Fibroblast of skin of abdomen (primary cell): ENCODE measurements at places on chromosomes 5 and 9.

DNA sequence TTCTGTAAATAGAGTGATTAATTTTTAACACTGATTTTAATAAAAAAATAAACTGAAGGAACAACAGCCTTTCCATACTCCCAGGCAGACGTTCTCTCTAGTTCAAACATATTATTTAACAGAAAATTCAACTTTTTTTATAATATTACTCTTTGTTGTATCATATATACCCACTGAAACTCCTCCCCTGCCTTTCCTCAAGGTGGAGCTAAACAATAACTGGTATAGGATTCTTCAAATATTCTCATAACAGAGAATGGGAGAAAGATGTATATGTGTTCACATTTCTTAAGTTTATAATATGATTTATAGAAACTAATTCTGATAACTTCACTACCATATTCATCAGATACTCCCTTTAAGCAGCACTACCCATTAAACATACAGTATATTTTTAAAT, 83.4 kb downstream of the CYLC2 start:
- no peak for DNase-seq

GRCh38 chr5:78009937-78010527, 233.9 kb upstream of the TBCA start:
- DNase-seq, result peak; percentile 84

GRCh38 chr9:86968258-86968920, 21.1 kb upstream of the GAS1 start:
- DNase-seq, result peak; percentile 78

GRCh38 chr9:116685166-116685565, 1.9 kb upstream of the TRIM32 start:
- DNase-seq, result peak; percentile 12

DNA sequence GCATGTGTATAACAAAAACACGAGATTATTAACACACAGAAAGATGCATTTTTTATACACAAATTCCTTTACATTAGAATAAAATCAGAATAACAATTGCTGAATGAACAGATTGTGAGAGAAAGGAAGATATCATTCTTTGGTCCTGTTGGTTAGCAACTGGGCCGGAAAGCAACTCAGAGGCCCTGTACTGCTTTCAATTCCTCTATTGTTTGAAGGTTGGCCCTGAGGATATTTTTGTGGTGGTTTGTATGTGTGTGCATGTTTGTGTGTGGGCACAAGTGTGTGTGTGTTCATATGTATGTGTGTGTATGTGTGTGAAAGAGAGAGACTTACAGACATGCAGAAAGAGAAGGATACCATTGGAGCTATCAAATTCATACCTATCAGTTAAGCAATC, 356.8 kb upstream of the DMAC1 start:
- no peak for DNase-seq

- no peak for DNase-seq
Observed at GRCh38 chr5:35815089-35815936, 41.4 kb upstream of the IL7R start.

DNA sequence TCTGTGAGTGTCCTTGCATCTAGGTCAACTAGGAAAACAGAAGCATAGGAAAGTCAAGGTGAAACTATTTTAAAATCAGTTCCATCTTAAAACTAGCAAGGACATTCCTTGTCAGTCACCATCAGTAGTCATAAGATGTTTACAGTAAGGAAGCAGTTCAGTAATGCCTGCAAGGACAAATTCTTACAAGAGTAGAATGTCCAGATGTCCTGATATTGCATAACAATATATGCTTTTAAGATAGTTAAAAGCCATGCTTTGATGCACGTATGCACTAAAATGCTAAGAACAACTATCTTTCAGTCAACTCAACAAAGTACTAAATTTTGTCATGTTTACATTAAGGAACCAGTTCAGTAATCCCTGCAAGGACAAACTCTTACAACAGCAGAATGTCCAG, 11.3 kb upstream of the SVEP1 start:
- no peak for DNase-seq

- DNase-seq, result peak; percentile 57
Observed at GRCh38 chr5:54845567-54845941, 139.8 kb downstream of the ESM1 start.

DNA sequence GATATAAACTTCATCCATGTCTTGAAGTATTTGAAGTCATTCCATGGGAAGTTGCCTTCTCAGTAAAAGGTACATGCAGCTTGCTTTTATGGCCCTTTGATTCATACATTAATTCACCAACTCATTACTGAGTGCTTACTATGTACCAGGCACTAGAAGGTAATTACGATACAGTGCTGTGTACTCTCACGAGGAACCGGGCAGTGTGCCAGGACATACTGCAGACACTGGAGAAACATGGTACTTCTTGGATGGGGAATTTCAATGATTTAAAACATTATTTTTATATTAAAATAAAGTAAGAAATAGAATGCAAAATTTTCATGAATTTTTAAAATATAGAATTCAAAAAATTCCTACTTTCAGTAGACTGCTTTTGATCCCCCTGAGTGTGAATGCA, 71.4 kb upstream of the WDR41 start:
- no peak for DNase-seq

GRCh38 chr5:64298586-64298985, 132.9 kb downstream of the RNF180 start:
- no peak for DNase-seq

GRCh38 chr5:94360382-94361130, 257.8 kb downstream of the KIAA0825 start:
- no peak for DNase-seq

GRCh38 chr9:105319202-105319813, 74.9 kb downstream of the SLC44A1 start:
- no peak for DNase-seq

DNA sequence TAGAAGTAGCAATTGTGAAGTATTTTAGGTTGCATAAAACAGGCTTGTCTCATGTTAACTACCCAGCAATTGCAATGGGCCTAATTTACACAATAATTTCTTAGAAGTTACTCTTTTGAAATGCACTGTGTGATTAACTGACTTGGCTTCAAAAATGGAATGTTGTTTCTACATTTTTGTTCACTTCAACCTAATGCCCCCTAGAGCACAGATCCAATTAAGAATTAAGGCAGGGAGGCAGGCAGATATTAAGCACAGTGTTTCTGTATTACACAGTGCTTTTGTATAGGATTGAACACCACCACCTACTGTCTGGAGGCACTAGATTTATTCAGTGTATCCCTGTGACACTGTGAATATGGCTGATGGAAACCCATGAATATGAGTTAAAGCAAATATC, 302.1 kb downstream of the FBXL17 start:
- peak; percentile 29 for DNase-seq

GRCh38 chr5:97162045-97162444, 19.6 kb upstream of the LIX1 start:
- peak; percentile 66 for DNase-seq

DNA sequence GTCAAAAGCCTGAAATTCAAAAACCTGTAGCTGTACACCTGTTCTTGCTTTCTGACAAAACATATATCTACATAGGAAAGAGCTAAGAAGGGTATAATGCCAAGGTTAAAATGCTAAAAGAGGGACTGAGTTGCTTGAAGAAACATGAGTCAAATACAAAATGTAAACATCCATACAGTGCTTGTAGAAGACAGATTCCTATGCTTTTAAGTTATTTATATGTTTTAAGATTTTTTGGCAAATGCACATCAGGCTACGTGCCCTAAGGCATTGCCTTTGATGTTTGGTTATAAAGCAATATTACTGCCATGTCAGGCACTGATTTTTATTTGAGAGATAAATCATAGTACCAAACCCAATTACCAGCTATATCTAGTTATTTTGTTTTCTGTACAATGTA, 269.0 kb downstream of the EDIL3 start:
- no peak for DNase-seq

DNA sequence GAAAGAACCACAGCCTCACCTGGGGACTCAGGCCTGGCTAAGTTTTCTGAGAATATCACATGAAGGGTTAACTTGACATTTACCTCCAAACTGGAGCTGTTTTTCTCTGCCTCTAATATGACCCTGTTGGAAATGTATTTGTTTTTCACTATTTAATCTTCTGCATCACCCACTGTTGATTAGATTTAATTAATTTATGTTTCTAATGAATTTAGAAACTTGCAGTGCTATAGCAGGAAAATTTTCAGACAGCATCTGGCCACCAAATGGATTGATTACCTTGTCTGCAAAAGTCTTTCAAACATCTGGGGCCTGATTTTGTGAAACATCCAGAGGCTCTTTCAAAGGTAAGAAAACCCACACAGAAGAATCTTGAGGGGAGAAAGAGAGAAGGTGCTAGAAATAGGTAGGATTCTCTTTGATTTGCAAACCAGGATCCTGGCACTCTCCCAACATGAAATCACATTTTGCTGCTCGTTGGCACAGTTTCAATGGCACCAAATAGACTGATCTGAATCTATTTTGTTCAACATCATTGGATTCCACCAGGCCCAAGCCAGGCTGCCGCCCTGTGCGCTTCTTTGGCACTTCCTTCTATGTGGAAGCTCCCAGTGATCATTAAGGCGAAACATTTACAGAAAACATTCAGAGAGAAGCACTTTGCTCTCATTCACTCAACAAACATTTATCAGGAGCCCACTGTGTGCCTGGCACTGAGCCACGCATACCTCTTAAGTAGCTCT, 157.3 kb downstream of the PPP2R2B start:
- DNase-seq, result no peak

GRCh38 chr9:37512437-37512836, 26.7 kb downstream of the POLR1E start:
- no peak for DNase-seq

DNA sequence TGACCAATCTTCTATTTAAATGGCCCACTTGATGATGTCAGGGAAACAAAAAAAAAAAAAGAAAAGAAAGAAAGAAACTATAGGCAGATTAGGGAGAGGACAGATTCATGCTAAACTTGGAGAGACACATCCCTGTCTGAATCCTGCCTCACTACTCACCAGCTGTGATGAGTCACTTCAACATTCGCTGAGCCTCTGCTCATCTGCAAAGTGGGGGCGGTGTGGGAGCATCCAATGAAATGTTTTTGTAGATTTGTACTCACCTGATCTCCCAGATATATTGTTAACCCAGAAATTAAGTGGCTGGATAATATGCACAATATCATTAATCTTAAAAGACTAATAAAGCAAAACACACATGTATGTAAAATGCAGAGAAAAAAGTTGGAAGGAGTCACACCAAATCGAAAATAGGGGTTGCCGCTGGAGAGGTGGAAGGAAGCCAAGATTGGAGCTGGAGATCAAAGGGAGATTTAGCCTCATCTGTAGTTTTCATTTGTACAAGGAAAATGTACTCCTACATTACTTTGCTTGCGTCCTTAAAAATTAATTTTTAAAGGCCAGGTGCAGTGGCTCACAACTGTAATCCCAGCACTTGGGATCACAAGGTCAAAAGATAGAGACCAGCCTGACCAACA, 17.0 kb upstream of the ERGIC1 start:
- DNase-seq, result peak; percentile 84

DNA sequence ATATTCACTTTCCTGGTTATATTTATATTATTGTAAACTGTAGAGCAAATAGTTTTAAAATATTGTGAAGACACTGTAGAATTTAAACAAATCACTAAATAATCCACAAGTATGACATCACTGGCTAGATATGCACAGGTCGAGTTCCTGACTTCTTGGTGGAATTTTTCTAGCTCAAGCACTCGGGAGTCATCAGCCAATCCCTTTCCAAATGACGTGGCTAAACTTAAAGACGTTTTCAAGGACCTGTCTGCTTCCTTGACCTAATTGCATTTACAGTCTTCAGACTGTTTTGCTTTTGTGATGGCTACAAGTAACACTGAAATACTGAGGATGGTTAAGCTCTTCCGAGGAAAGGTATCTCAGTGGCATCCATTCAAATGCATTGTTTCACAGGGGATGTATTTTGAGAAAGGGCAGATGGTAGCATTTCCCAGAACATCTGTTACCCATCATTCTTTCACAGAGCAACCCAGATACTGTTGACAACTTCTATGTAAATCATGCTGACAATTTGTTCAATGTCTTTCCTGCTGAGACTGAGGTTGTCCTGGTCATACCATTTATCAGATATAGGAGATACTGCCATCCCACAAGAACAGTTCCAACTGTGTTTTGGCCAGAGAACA, 262.8 kb downstream of the CDH10 start:
- peak; percentile 17 for DNase-seq

- DNase-seq, result no peak
Observed at GRCh38 chr5:75325242-75325641, 11.8 kb upstream of the HMGCR start.

DNA sequence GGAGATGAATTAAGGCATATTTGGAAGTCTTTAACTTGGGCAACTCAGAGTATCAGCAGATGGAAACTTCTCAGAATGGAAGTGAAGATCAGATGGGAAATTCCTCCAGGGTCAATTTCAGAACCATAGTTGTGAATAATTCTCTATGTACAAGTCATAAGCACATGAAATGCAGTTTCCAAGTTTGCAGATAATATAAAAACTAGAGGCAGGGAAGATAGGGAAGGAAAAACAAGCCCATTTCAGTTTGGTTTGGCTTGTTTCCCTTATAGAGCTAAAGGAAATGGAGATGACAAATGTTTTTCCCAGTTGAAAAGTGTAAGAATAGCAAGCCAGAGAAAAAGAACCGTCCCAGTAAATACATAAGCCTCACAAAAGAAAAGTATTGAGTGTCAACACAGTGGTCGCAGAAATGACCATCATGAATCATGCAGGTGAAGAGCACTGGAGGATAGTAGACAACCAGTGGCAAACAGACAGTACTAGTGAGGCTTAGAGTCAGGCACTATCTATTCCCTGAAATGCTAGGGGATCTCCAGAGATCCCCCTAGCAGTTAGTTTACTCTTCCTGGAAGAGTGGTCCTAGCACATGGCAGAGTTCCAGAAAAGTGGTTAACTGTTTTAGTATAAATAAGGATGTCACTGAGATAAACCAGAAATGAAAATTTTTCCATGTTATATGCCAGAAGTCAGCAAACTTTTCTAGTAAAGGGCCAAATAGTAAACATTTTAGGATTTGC, 245.9 kb downstream of the SAXO1 start:
- peak; percentile 12 for DNase-seq

GRCh38 chr5:109412981-109413402, 3.2 kb upstream of the PJA2 start:
- DNase-seq, result no peak

- no peak for DNase-seq
Observed at GRCh38 chr9:131700765-131701435, 39.0 kb downstream of the RAPGEF1 start.

- DNase-seq, result no peak
Observed at GRCh38 chr5:56389261-56389660, 156.1 kb upstream of the ANKRD55 start.

DNA sequence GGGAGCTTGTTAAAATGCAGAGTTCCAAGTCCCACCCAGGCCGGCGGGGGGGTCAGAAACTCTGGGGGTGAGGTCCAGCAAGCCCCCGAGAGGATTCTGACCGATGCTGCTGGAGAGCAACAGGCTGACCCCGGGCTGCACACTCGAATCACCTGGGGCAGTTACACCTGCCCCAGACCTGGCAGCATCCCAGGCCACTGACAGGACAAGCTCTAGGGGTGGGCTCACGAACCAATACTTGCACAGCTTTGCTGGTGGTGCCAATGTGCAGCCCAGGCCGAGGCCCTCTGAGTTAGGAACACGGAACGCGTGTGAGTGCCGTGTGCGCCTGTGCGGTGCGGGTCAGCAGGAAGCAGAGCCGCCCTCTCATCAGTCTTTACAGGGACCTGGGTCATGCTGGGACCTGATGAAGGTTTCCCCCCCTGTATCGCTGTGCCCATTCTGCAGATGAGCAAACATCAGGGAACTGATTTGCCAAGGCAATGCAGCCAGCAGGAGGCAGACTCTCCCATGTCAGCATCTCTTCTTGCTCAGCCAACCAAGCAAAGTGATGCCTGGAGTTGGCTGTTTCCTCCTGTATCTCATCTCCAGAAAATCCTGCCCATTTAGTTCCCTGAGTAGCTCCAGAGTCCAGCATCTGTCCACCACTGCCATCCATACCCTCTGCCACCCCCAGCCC, 16.3 kb downstream of the FAM163B start:
- DNase-seq, result no peak

GRCh38 chr5:169637085-169637548, at the start of gene DOCK2:
TSS of gene DOCK2 (plus strand) at chr5:169637275. CDS start at chr5:169637327, 52 bp downstream.
- no peak for DNase-seq
